Ecto neural progenitor cell (in vitro differentiated cells): ENCODE measurements at places on chromosomes 3 and 15.

GRCh38 chr3:13718436-13718835 lies 161.4 kb downstream of the WNT7A start:
- DNase-seq = peak; percentile 32

- DNase-seq = no peak
Measured at GRCh38 chr3:46612324-46612723, at the start of gene FAM240A. FAM240A (plus strand) TSS chr3:46612525; CDS start chr3:46612684, 159 bp downstream.

DNA sequence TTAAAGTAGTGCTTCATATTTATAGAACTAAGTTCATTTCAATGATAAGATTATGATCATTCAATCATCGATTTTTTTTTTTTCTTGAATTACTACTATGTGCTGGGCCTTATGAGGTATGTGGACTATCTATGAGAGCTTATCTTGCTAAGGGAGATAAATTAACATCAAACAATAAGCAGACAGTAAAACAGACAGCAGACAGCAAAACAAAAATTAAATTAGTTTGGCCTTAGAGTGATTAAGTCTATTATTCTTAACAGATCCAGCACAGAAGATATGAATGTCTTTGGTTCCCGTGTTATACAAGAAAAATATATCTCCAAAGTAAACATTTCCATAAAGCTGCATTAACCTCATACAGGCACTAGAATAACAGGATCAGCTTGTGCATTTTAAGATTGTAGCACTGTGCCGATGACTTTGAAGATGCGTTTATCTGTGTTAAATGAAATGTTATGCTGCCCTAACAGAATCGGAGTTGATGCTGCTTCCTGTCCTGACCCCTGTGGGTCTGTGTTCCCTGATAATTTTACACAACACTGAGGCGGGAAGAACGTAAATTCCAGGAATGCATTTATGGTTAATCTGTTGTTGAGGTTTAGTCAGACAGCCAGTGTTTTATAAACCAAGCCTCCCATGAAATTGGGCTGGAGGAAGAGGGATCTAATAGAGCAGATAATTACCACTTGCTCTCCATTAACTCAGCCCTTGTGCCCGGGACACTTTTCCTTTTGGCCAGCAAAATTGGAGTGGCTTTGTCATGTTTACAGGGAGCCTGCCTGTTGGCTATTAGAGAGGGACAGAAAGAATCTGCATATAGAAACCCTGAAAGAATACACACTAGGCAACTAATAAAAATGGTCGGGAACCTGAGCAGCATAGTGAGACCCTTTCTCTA lies 80.8 kb downstream of the GHSR start:
- no peak for DNase-seq

- DNase-seq = no peak
Measured at GRCh38 chr15:99181545-99181971, 67.8 kb downstream of the TTC23 start.

GRCh38 chr3:57582474-57583168 lies 14.5 kb downstream of the ARF4 start:
- DNase-seq = no peak

DNA sequence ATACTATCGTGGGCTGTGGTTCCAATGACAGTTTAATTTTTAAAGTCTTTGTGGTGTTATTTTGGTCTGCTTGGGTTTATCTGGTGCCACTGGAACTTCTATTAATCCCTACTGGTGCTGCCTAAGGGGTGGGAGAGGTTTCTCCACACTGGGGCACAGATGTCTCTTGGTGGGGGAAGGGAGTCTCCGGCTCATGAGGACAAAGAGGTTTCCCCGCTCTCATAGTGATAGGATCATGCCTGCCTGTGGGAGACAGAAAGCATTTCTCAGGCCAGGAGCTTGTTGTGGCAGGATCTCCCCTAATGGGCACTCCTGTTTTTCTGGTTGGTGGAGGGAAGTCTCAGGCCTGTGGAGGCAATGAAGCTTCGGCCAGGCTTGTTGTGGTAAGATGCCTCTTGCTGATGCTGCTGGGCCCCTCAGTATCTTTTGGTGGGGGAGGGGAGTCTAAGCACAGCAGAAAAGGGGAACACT lies 84.3 kb upstream of the THRB start:
- DNase-seq = peak; percentile 46

DNA sequence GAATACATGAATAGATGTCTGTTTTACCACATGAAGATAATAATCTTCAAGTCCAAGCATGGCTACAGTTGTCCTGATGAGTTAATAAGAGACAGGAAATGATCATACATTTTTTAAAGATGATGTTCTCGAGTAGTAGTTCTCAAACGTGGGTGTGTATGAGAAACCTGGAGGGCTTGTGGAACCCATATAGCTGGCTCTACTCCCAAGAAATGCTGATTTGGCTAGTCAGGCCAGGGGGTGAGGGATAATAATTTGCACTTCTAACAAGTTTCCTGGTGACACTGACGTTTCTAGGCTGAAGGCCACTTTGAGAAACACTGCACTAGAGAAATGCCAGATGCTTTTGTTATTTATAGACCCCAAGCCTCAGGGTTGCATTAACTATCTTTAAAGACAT lies 37.0 kb downstream of the ROPN1B start:
- DNase-seq = no peak

DNA sequence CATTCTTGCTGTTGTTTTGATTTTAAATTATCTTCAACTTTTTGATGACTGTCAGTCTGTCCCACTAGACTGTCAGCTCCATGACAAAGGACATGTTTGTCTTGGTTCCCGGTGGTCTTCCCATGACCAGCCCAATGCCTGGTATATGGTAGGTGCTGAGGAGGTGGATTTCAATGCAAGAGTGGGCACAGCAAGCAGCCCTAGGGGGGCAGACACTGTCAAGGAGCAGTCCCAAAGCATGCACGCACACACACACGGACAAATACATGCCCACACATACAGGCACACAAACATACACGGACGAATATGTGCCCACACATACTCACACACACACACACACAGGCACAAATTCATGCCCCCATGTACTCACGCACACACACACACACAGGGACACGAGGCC lies 12.0 kb downstream of the KLF15 start:
- DNase-seq = no peak

DNA sequence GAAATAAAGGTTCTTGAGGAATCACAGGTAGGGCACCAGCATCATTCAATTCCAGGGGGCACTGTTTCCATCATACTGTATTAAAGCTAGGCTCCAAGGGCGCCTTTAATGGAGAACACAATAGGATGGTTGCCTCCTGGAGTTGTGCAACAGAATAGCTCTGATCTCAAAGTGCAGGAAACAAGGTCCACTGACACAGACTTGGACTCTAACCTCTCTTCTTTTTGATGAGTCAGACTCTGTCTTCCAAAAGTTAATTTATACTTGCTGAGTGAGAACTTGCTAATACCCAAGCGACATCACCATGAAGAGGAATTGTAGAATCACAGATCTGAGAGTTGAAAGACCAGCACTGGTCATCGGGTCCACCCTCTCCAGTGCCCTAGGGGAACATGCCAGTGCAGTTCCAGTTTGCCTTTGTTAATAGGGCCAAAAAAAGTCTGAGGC lies 94.4 kb upstream of the PHLDB2 start:
- no peak for DNase-seq

GRCh38 chr3:93930041-93930440 lies 43.7 kb downstream of the PROS1 start:
- DNase-seq = no peak

DNA sequence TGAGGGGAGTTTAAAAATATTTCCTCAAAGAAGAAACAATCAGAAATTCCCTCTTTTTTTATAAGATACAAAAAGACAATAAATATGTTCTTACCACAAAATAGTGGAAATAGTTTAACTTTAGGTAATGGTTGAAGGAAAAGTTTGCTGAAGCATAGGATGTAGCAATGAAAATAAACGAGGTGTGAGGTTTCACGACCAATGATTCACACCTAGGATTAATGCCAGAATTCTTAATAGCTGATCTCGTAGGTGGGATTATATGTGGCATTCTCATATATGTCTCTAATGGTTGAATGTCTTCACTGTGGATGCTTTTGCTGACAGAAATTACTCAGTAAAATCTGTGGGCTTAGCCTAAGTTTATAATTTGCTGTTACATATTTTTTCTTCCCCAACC lies 467.7 kb downstream of the FGF12 start:
- no peak for DNase-seq

GRCh38 chr3:169771497-169772304 lies 1.5 kb upstream of the MYNN start:
- peak; percentile 76 for DNase-seq

DNA sequence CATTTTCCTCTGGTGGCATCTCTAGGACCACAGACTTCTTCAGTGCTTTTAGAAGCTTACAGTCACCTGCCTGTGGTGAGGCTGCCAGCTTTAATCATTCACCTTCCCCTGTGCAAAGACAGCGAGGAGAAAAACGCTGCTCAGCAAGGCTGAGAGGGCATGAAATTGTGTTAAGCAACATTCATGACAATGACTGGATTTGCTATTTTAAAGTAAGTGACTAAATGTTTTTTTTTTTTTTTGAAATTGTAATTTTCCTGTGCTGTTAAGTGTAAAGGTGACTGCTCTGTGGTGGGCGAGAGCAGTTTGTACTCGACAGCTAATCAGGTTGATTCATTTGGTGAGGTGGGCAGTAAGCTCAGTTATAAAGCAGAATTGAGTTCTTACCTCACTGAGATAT lies 240.4 kb downstream of the NSUN3 start:
- no peak for DNase-seq

DNA sequence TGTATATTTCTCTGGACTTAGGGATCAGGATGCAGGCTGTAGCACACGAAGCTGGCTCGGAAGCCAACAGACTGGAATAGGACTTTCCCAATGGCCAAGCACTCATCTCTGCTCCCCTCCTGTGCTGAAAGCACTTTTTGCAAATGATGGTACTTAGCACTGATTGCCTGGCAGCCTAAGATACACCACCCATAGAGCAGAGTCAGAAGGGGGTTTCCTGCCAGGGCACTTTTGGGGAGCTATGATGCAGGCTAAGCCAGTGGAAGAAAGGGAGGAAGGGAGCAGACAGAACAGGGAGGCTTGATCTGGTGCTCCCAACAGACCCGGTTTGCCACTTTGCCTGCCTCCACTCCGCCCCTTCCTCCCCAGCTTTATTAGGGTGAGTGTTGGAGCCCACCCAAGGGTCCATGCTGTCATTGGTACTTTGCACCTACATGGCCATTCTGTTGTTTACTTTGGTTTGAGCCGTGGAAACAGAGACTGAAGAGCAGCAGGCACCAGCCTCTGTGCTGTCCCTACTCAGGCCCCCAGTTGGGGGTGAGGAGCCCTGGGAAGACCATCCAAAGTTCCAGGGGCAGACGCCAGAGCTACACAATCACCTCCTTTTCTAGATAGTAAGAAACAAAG lies 15.9 kb downstream of the BSN start:
- no peak for DNase-seq

GRCh38 chr15:63446255-63446654 lies 58.1 kb upstream of the USP3 start:
- DNase-seq = no peak

GRCh38 chr3:138227650-138228049 lies 40.5 kb downstream of the ARMC8 start:
- DNase-seq = no peak

DNA sequence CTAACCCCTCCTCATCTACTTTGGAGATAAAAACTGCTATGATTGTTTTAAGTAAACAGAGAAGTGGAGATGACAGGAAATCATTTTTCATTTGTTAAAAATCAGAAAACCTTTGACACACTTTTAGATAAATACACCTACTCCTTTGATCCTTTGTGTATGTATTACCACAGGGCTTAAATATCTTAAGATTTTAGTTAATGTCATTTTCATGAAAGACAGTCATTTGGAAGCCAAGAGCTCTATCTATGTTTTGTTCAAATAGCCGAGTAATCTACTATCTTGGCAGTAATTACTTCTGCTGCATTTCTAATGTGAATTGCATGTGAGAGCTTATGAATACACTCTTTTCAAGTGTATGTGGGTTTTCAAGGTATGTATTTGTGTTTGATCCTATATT lies 2.0 kb downstream of the ARPP21 start:
- DNase-seq = no peak

GRCh38 chr3:14552041-14552648 lies 12.0 kb upstream of the GRIP2 start:
- no peak for DNase-seq

- DNase-seq = no peak
Measured at GRCh38 chr3:153634683-153635082, 472.7 kb downstream of the RAP2B start.

- DNase-seq = no peak
Measured at GRCh38 chr3:177330779-177331178, 133.5 kb upstream of the TBL1XR1 start.

DNA sequence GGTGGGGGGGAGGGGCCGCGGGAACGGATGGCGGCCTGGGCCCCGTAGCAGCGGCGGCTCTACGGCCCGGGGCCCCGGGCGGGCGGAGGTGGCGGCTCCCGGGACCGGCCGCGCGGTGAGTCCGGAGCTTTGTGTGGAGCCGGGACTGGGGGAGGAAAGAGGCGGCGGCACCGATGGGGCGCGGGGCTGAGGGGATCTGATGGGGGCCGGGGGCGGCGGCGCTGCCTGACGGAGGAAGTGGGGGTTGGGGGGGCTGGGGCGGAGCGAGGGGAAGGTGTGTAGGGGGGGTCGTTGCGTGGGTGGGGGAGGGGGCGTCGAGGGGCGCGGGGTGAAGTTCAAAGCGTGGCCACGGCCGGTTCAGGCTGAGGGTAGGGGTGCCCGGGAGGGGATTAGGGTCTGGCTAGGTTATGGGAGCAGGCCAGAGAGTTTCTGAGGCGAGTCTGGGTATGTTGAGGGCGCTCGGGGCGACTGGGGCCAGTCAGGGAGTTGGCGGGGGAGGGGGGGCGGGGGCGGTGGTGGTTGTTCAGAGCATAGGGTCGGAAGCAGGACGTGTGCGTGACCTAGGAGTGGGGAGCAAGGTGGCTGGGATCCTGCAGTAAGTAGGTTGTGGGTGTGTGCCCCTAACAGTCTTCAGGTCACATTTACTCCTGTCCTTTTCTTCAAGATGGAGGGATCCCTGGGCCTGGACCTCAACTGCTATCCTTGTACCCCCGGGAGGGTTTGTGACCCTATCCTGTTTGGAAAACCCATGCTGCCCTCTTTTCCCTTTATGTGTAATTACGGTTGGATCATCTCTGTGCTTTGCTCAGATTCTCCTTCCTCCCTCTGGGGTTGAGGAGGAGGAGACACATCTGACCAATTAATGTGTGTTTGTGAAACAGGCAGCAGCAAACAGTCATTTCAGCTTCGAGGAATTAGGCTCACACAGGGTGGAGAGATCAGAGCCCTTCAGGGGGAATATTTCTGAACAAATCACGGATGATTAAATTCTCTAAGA lies 644 bp downstream of the ZNF609 start:
- DNase-seq = peak; percentile 60

- no peak for DNase-seq
Measured at GRCh38 chr15:89587955-89588354, 12.7 kb downstream of the TICRR start.

DNA sequence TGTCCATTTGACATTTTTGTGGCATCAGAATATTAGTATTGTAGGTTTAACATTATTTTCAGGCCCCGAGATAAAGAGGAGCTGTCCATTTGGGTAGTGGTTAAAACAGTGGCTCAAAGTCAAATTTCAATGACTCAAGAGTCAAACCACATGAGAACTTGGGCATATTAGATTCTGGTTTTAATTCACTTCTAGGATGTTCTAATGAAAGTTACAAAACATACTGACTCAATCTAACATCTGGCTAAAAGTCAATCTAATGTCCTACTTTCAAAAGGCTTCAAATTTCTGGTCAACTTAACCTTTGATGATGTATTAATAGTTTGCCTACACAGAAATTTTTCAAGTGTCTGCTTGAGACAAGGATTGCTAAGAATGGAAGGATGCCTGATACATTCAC lies 112.4 kb downstream of the ABI3BP start:
- no peak for DNase-seq
